ENCODE measurements at places on chromosomes 3 and 15.

- DNase-seq = no peak
These were observed 119.0 kb upstream of the DLG1 start for GRCh38 chr3:197417441-197417840.

GRCh38 chr3:131550562-131551465, 48.0 kb upstream of the MRPL3 start:
- DNase-seq = no peak

- no peak for DNase-seq
These were observed 337.8 kb downstream of the FEZF2 start for GRCh38 chr3:62035402-62036057.

- DNase-seq = no peak
These were observed 25.9 kb upstream of the UACA start for GRCh38 chr15:70789213-70789612.

DNA sequence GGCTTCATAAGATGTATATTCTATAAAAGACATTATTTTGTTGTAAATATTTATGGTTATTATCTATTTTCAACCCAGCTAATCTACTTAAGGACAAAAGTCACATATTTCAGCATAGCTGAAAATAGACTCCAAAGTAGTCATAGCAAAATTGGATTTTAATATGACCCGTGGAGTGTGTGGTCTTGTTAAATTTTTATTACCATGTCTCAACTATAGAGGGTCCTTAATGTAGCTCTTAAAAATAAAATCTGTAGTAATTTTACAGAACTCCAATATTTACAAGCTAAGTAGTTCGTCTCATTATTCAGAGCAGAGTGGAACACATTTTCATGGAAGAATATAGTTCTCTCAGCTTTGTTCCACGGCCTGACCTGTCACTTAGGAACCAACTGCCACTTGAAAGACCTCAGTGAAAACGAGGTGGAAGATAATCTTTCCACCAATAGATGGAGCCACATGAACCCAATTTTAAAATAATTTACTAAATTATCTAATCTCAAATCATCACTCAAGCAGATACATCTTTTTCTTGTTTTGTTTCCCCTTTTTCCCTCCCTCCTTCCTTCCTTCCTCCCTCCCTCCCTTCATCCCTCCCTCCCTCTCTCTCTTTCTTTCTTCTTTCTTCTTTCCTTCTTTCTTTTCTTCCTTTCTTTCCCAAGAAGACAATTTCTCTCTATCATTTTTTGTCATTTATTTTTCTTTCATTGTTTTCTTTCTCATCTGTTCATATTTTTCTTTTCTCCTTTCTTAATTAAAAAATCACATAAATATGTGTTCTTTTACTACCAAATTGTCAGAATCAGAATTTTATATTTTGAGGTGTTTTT, 97.2 kb downstream of the CLDN1 start:
- DNase-seq = peak; percentile 8

- no peak for DNase-seq
These were observed 19.1 kb downstream of the SSR3 start for GRCh38 chr3:156535798-156536197.

GRCh38 chr15:60787837-60788691, 309.1 kb upstream of the ICE2 start:
- peak; percentile 49 for DNase-seq

- no peak for DNase-seq
These were observed 564 bp upstream of the GABPB1 start for GRCh38 chr15:50355619-50355905.

DNA sequence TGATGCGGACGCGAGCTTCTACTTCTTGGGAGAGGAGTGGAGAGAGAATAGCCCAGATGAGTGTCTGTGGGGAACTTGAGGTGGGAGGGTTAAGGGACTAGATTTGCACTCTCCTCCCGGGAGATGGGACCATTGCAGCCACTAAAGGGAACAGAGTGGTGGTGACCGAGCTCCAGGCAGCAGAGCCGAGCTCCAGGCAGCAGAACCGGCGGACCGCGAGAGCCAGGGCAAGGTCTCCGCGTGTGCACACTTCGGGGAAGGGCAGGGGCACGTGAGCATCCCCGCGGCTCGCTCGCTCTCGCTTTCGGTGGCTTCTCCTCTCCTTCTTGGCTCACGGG, 1.1 kb downstream of the IGDCC3 start:
- no peak for DNase-seq

- DNase-seq = no peak
These were observed 10.2 kb upstream of the LINGO1 start for GRCh38 chr15:77642793-77643430.

DNA sequence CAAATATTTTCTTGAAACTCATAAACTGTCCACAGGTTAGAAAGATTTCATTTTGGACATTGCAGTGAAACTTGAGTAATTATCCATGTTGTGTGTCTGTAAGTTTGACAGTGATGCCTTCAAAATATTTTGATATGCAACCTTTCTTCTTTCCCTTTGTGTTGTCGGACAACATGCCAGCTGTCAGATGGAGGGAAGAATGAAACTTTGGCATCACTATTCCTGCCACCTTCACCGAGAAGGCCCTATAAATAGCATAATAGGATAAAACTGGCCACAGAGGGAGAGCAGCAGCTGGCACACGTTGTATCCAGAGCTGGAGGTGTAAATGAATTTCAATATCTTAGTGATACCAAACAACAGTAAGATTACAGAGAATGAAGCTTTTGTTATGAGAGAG, 436.7 kb upstream of the CFAP20DC start:
- no peak for DNase-seq

DNA sequence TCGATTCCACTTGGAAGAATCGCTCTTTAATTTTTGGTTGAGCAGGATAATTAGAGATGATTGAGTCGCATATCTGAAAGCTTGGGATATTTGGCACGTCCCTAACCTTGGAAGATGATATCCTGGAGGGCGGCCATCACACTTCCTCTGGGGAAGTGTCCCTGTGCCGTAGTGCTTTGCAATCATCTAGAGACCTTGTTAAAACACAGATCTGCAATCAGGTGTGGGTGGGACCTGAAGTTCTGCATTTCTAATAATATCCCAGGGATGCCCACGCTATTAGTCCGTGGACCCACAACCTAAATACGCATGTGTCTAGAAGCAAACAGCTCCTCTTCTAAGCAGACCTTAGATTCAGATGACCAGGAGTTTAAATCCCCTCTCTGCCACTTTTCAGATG, 20.5 kb downstream of the MYO1E start:
- no peak for DNase-seq

- no peak for DNase-seq
These were observed 32.9 kb downstream of the OCA2 start for GRCh38 chr15:28066231-28066630.

GRCh38 chr15:41691471-41691870, 31.3 kb downstream of the MGA start:
- no peak for DNase-seq

DNA sequence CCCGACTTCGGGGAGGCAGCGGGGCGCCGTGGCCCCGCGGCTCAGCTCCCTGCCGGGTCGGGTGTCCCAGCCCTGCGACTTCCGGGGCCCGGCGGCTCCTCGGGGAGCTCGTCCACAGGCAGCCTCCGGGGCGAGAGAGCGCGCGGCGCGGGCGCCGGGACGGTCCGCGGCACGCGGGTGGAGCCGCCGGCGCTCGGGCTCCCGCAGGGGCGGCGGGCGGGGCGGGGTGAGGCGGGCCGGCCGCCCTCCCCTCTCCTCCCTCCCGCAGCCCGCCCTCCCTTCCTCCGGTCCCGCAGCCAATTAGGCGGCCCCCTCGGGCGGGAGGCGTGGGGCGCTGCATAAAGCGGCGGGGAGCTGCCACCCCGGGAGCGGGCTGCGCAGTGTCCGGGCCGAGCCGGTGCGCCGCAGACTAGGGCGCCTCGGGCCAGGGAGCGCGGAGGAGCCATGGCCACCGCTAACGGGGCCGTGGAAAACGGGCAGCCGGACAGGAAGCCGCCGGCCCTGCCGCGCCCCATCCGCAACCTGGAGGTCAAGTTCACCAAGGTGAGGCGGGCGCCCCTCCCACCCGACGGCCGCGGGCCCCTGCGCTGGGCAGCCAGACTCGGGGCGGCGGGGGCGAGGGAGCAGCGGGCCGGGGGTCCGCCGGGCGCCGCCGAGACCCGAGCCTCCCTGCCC, at the start of gene ALDH1A3:
Gene ALDH1A3, plus strand, starts transcription at position 368 of the 675 bp plus-strand sequence. Its CDS starts 77 bp downstream, at position 445.
- DNase-seq = no peak

GRCh38 chr3:20480786-20481365, 294.9 kb upstream of the SGO1 start:
- DNase-seq = no peak

- DNase-seq = no peak
These were observed 314.0 kb downstream of the KBTBD8 start for GRCh38 chr3:67312155-67312554.

- peak; percentile 52 for DNase-seq
These were observed 14.2 kb downstream of the RAB8B start for GRCh38 chr15:63203451-63204090.

- no peak for DNase-seq
These were observed 78.3 kb downstream of the WNT7A start for GRCh38 chr3:13801361-13802204.

DNA sequence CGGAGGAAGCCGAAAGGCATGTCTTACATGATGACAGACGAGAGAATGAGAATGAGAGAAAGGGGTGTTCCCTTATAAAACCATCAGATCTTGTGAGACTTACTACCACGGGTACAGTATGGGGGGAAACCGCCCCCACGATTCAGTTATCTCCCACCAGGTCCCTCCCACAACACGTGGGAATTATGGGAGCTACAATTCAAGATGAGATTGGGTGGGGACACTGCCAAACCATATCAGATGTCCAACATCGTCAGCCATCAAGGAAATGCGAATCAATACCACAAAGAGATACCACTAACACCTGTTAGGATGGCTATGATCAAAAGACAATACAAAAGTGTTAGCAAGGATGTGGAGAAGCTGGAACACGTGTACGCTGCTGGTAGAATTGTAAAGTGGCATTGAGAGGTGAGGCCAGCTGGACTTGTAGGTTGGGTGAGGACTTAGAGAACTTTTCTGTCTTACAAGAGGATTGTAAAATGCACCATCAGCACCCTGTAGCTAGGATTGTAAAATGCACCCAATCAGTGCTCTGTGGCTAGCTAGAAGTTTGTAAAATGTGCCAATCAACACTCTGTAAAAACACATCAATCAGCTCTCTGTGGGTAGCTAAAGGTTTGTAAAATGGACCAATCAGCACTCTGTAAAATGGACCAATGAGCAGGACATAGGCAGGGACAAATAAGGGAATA, 37.5 kb downstream of the VGLL4 start:
- DNase-seq = no peak

GRCh38 chr3:191915712-191916111, 454.7 kb downstream of the PYDC2 start:
- DNase-seq = no peak

DNA sequence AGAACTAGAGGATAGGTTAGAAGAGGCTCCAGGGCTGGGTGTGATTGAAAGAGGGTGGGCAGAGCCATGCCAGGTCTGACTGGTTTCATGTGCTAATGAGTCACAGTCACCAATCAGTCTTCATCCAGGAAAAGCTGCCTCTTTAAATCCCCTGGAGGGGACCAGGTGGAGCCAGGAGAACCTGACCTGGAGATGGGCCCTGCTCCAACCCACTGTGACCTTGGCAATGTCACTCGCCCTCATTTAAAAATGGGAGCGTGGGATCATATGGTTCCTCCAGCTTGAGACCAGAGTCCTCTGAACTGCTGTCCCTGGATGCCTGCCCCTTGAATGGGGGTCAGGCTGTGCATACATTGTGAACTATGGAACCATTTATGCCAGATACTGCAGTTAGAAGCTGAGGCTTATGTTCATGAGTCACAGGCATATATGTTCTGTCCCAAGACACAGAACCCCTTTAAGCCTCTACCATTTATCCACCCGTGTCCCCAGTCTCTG, 23.0 kb downstream of the HES1 start:
- DNase-seq = no peak

DNA sequence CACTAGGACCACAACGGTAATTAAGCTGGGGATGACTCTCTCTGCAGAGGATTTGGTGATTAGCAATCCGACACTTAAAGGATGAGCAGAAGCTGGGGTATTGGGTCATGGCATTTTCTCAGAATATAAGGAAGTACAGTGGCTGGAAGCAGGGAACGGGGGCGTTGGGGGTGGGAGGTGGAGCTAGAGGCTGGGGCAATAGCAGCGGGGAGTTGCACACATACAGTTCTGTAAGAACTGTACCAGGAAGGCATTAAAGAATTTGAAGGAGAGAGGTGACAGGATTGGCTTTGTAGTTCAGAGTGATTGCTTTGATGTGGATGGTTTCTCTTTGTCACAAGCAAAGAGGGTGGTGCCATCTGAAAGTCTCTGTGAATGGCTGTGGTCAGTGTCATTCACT, 28.2 kb downstream of the PSMD6 start:
- no peak for DNase-seq

GRCh38 chr3:153484842-153485241, 322.8 kb downstream of the RAP2B start:
- DNase-seq = no peak

DNA sequence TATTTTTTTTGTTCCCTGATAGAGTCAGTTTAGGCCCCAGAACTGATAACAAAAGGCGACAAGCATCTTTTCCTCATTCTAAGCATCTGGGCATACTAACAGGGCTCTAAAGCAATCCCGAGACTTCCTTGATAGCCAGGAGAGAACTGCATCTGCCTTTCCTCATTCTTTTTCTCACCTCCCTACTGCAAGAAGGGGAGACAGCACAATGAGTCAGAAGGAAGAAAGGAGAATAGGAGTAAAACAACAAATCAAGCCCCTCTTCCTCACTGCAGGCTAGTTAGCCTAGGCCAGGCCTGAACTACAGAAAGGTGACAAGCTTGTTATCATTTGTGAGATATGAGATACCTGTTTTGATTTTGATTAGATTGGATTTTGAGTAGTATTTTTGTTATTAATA, 97.9 kb downstream of the NAALADL2 start:
- DNase-seq = no peak

DNA sequence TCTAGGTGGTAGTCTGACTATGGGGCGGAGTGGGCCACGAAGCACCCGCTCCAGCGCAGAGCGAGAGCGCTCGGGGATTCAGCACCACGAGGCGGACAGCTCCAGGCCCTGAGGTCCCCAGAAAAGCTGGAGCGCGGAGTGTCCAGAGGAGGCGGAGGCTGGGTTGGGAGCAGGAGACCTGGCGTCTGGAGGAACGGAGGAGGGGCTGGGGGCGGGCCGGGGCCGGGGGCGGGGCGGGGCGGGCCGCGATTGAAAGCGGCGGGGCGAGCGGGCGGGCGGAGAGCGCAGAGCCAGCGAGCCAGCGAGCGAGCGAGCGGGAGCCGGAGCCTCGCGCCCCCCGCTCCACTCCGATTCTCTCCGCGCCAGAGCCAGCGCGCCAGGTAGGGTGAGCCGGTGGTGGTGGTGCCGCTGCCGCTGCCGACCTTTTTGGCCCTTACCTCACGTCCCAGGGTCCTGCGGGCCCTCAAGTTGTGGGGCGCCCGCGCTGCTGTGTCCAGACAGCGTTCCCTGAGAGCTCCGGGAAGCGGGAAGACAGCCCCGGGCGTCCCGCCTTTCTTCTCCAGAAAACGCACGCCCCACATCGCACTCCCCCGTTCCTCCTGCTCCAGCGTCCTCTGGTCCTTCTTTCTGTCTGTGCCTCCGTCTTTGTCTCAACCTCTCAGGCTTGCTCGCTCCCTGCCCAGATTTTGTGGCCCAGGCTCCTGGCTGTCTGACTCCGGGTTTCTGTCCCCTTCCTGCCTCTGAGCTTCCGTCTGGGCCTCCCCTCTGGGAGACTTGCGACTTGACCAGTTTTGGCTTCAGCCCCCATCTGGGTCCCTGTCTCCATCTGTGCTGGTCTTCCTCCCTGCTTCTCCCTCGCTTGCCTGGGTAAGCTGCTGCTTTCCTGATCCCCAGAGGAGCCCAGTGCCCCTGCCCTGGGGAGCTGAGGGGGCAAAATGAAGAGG, at the start of gene GRM2:
Gene GRM2, plus strand, starts transcription at position 281 of the 944 bp plus-strand sequence. CDS start 1,916 bp downstream, outside the sequence.
- DNase-seq = no peak

- no peak for DNase-seq
These were observed at the start of gene COL8A1 for GRCh38 chr3:99638167-99638948. COL8A1 (plus strand) TSS chr3:99638594; CDS start chr3:99790683, 152,089 bp downstream.
